ENCODE measurements at places on chromosomes 16 and 17.

DNA sequence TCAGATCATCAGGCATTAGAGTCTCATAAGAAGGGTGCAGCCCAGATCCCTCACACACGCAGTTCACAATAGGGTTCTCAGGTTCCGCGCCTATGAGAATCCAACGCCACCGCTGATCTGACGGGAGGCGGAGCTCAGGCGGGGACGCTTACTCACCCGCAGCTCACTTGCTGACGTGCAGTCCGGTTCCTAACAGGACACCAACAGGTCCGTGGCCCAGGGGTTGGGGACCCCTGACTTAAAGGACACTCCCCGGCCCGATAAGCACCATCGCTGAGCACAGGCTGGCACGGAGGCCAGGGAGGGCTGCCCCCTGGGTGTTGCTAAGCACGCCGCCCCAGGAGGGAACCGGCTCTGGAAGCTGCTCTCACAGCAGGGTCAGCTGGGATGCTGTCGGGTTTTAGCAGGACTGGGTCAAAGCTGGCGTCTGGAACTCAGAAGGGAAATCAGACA lies 30.1 kb upstream of the BAHCC1 start:
- peak; percentile 18 for DNase-seq

GRCh38 chr17:6085812-6086211 lies 15.6 kb downstream of the WSCD1 start:
- DNase-seq: no peak

DNA sequence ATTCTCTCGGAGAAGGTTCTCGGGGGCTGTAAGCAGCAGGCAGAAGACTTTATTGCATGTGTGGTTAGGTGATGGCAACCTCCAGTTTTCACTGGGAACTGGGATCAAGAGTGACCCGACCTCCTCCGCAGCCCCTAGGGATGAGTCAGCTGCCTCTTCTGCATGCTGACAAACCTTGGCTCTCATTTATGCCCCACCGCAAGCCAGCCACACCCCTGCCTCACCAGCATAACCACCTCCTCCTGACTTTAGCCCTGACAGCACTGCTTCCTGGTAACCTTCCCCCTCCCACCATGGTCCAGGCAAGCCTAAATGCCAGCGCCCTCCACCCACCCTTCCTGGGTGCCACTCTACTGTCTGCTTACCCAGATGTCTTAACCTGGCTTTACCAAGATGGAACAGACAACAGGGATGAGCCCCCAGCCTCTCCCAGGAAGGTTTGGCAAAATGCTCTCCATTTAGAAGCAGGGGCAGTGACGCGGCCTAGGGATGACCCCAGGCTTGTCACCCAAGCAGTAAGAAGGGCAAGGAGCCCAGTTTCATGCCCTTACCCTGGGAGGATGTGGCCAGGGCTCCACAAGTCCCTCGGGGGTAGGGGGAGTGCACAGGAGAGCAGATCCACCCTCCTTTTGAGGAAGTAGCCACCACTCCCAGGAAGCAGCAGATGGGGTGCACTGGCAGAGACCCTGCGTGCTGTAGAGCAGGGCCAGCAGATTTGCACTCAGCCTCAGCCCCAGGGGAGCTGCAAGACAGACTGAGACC lies 73.5 kb downstream of the GOSR1 start:
- DNase-seq: no peak

- no peak for DNase-seq
These were observed 44.1 kb downstream of the SRCIN1 start for GRCh38 chr17:38561416-38562214.

DNA sequence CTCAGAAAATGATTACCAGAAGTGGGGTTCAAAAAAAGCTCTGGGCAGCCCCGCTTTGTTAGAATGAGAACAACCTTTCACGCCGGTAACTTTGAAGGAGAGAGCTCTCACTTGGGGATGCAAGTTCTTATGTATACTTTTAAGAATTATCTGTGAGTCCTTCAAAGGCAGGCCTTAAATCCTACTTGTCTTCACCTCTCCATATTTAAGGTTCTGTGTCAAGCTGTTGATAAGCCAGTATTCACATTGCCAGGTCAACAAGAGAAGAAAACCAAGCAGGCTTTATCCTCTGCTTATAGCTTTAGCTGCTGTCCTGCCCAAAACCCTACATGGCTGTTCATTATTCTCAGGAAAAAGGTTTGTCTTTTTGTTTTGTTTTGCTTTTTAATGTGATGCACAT lies 42.9 kb downstream of the CDRT4 start:
- DNase-seq: no peak

- no peak for DNase-seq
These were observed 32.4 kb downstream of the IL21R start for GRCh38 chr16:27434141-27435051.

GRCh38 chr17:76726776-76727718 lies at the start of gene METTL23:
METTL23 (plus strand) TSS chr17:76726839; CDS start chr17:76729711, 2,872 bp downstream.
- DNase-seq: peak; percentile 86

DNA sequence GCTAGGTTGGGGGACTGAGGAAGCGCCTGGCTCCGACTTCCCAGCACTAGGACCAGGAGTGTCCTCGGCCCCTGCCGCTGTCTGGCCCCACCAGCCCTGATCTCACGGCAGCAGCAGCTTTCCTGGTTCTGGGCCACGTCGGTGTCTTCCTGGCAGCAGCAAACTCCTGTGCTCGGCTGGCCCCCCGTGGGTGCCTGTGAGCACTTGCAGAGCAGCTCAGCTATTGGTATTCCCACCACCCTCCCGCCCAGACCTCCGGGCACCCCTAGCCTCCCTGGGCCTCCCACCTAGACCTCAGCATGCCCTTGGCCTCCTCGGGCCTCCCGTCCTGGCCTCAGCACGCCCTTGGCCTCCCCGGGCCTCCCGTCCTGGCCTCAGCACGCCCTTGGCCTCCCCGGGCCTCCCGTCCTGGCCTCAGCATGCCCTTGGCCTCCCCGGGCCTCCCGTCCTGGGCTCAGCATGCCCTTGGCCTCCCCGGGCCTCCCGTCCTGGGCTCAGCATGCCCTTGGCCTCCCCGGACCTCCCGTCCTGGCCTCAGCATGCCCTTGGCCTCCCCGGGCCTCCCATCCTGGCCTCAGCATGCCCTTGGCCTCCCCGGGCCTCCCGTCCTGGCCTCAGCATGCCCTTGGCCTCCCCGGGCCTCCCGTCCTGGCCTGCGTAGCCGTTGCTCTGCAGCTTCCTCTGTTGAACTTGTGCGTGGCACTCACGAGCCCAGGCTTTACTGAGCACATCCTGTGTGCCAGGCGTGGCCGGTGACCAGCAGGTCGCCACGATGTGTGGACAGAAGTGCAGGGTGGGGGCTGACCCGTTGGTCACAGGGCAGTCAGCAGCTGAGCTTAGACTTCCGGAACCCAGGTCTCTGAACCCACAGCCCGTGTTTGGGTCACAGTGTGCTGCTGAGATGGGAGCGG lies 51.8 kb upstream of the ACSF3 start:
- DNase-seq: no peak

GRCh38 chr17:75645501-75645888 lies 12.3 kb downstream of the SMIM5 start:
- DNase-seq: no peak

GRCh38 chr17:50169121-50169764 lies 3.4 kb downstream of the SGCA start:
- peak; percentile 68 for DNase-seq

- DNase-seq: no peak
These were observed 1.7 kb downstream of the KRT222 start for GRCh38 chr17:40663252-40663651.

- no peak for DNase-seq
These were observed 120.4 kb upstream of the C17orf78 start for GRCh38 chr17:37255432-37255831.

Measured in CD4-positive, alpha-beta T cell treated with Interleukin-6 for 4 hours (primary cell).